ENCODE measurements at places on chromosomes 2 and 18.

DNA sequence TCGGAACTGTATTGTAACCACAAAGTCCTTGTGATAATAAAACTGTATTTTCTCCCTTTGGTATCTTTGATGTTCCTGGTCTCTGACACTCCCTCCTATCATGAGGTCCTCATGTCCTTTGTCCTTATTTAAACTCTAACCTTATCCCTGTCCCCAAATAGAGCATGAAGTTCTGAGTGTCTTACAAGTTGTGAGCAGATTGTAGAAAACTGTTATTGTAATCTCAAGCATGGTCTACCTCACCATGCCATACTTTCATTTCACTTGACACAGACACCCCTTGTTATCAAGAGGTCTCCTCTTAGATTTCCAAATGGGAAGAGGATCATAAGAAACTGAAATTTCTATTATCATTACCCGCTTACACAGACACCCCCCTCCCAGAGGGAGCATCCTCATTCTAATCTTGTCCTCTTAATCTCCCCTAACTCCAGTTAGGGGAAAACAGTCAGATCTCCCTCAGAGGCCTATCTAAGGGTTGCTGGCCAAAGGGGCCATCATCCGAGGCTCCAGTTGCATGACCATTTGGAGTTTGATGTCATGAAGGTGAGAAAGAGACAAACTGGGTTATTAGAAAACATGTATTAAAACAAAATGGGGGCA lies 29.0 kb downstream of the MYO3B start:
- DNase-seq = no peak

DNA sequence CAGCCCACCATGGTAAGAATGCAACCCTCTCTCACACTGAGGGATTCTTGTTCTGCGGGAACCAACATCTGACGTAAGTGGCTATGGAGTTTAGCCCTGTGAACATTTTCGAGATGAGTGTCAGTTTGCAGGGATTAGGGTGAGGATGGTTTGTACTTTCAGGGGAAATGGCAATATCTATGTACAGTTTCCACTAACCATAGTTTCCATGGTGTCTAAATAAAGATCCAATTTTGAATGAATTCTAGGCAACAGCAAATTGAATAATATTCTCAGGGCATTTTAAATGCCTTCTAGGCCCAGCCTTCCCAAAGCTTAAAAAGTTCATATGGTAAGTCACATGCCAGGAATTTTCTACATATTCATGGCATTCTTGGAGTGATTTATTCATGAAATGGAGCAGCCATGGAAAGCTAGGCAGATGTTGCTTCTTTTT lies 105.4 kb upstream of the MMADHC start:
- DNase-seq = no peak

- DNase-seq = peak; percentile 9
Measured at GRCh38 chr18:34880882-34881834, 160.1 kb upstream of the MAPRE2 start.

DNA sequence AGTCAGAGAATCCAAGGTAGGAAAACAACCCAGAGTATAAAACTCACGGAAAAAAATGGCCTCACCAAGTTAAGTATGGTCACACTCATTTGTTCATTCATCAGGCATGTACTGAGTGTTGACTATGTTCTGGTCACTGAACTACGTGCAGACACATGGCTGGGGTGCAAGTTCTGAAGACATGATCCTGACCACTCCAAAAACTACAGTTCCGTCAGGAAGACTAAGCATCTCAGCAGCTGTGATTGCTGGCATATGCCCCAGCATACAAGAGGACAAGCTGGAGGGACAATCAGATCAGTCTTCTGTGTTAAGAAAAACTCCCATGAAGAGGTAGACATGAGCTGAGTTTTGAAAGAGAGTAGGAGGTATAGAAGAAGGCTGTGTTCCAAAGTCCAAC lies 72.8 kb downstream of the TCF4 start:
- no peak for DNase-seq

- peak; percentile 86 for DNase-seq
Measured at GRCh38 chr2:74835831-74836674, 2.1 kb downstream of the HK2 start.

DNA sequence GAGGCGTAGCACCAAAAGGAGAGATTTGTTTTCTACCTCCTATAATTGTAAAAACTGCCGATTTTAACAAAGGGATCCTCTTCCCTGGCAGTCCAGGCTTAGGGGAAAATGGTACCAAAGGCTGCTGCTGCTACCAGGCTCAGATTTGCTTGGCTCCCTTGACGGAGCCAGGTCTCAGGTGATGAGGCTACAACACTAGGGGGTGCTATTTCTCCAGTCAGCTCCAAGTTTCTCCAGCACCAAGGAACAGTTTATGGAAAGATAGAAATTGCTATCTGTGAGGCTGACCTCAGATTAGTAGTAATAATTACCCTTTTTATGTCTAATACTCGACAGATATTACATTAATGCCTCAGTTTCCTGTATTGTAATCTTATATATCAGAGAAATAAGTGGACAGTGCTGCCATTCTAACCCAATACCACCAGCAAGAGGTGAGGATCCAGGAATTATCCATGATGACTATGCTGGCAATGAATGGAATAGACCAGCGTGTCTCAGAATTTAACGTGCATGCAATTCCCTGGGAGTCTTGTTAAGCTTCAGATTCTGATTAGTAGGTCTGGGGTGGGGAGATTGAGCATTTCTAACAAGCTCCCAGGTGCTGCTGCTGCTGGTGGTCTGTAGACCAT lies 111.3 kb downstream of the ESCO1 start:
- peak; percentile 6 for DNase-seq

DNA sequence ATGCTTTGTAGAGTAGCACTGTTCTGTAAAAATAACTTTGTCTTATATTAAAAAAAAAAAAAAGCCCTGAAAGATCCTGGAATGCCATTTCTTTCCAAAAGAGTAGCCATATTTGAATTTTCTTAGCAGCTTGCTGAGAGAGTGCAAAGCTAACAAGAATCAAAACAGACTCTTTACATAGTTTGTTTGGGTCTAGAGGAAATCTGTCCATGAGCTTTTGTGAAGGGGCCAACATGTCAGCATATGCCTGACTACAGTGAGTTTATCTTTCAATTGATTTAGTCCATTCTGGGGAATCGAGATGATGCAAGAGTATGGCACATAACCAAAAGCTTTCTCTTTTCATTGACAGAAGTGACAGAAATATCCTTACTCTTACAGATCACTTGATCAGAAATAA lies 777.7 kb upstream of the ACVR2A start:
- DNase-seq = no peak

GRCh38 chr2:215961981-215962380 lies 51.4 kb downstream of the MREG start:
- no peak for DNase-seq

GRCh38 chr2:225581906-225582305 lies 182.4 kb downstream of the NYAP2 start:
- DNase-seq = no peak

DNA sequence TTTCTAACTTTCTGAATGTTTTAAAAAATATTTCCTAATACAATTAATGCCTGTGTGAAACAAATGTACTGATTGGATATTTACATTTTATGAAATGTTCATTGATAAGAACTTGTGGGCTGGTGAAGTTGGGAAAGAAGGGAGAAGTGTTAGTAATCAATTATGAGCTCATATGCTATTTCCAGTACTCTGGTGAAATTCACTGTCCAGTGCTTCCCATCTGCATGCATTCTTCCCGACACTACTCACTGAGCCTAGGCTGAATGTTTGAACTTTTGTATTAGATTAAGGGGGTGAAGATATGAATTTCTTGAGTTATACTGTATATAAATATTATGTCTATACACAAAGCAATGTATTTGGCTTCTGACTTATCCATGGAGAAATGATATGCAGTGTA lies 36.0 kb downstream of the SKA1 start:
- no peak for DNase-seq

DNA sequence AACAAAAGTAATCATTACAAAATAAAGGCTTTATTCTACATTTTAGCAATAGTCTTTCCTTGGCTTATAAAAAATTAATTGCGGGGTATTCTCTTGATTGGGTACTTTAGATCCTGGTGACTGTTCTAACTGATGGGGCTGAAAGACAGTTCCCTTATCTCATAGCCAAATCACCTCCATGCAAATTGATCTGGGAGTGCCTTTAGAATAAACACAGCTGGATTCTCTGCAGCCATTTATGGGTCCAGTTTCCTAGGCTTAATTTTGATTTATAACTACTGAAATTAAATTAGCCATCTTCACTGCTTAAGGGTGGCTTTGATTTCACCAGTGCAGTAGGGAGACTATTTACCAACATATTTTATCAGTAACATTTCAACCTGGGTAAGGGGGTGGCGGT lies 337.1 kb downstream of the NRXN1 start:
- no peak for DNase-seq

GRCh38 chr2:180017784-180018183 lies 10.7 kb upstream of the CWC22 start:
- no peak for DNase-seq

DNA sequence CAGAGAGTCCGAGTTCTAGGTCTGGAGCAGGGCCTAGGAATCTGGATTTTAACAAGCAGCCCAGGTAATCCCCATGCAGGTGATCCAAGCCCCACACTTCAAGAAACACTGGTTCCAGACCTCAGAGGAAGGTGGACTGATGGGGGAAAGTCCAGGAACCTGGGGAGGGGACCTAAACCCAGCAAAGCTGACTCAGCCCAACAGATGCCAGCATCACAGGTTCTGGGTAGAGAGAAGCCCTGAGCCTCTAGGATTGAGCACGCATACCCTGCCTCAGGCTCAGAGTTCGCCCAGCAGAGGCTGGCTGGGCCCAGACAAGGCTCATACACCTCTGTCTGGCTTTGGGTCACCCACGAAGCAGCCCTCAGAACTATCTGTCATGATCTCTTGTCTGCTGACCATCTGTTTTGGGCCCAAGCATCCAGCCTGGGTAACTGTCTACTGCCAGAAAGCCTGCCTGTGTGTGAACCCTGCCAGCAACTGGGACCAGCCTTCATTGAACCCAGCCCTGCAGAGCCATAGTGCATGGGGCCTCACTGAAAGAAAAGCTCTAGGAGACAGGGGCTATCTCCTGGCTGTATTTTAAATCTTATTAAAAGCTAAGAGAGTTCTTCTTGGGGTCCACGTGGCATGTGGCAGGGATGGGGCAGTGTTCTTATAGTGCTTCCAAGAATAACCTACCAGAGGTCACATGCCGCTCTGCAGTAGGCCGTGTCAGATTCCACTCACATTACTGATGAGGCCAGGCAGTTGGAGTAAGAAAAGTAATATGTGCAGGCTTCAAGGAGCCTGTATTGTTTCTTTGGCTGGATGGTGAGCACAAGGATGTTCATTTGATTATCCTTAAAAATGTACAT lies 7.4 kb downstream of the TMEM127 start:
- DNase-seq = no peak

DNA sequence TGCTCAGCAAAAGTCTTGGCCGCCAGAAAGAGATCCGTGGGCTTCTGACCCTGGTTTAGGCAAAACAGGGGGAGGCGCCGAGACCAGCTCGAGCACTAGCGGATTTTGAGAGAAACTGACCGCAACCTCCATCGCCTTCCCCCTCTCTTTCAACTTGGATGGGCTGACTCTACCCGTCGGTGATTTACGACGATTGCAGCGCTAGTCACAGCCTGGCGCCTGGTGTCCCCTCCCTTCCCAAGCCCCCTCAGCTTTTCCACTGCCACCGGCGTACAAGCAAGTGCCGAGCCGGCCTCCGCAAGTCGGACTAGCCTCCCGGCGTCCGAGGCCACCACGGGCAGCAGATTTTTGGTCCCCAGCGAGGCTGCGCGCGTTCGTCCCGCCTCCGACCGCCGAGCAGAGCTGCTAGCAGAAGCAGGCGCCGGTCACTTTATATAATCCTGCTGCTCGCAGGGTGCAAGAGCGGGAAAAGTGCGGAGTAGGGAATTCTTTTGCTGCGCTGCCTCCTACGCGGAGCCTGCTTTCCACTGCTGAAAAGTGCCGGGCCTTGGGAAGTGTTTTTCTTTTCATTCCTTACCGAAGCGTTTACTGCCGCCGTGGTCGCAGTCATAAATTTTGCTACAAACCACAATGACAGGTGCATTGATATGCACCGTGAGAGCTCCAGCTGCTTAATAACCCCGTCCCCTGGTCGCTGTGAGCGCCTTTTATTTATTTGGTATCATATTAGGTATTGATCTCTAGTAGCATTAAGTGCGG lies 7.7 kb downstream of the HOXD3 start:
- no peak for DNase-seq

GRCh38 chr2:148042219-148042618 lies 21.3 kb downstream of the MBD5 start:
- no peak for DNase-seq

DNA sequence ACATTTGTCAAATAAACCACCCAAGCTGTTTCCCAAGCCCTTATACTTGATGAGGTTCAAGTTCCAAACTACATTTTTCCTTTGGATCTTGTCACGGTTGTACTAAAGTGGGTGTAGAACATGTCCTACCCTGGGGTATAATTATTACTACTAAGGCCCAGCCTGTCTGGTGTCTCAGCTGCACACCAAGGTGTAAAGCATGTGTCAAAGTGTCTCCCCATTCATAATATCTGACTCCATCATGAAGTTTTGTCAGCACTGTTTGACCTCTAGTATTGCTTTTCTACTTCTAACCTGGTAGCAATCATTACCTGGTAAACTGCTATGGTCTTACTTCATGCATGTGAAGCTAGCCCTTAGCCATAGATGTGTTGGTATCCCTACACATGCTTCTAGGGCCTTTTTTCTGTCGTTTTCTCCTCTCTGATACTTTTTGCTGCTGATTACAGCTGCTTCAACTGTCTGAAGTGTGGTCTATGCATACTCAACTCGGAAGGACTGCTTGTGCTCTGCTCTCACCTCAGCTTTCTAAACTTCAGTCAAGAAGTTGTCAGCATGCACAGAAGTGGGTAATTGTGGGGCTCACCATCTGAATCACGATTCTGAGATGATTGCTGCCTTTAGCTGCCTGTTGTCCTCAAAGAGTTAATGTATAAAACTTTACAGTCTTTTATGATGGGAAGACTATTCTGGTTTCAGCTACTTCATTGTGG lies 445.7 kb upstream of the TRIB2 start:
- no peak for DNase-seq

DNA sequence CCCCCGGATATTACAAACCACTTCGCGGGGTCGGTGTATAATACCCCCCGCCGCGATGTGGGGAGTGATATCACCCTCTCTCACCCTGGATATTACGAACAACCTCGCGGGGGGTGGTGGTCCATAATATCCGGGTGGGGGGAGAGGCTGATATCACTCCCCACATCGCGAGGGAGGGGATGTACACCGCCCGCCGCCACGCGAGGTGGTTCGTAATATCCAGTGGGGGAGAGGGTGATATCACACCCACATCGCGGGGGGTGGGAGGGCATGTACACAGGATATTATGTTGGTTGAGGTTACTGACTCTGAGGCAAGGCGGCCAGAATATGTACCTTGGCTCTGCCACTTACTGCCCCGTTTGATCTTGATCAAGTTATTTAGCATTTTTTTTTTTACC lies 14.8 kb upstream of the CWC22 start:
- no peak for DNase-seq

- DNase-seq = no peak
Measured at GRCh38 chr2:37026050-37026449, 58.1 kb downstream of the HEATR5B start.

GRCh38 chr18:39448942-39449341 lies 1883.3 kb upstream of the CELF4 start:
- DNase-seq = no peak

GRCh38 chr2:14638488-14638887 lies 6.0 kb downstream of the LRATD1 start:
- no peak for DNase-seq

- peak; percentile 62 for DNase-seq
Measured at GRCh38 chr2:169928463-169928864, 101.2 kb downstream of the UBR3 start.

- no peak for DNase-seq
Measured at GRCh38 chr2:149057401-149057800, 18.9 kb downstream of the LYPD6B start.
